ENCODE measurements at places on chromosomes 6 and 20.
A peak's percentile ranks its signal among the peaks of the same experiment; 100 is the strongest.

DNA sequence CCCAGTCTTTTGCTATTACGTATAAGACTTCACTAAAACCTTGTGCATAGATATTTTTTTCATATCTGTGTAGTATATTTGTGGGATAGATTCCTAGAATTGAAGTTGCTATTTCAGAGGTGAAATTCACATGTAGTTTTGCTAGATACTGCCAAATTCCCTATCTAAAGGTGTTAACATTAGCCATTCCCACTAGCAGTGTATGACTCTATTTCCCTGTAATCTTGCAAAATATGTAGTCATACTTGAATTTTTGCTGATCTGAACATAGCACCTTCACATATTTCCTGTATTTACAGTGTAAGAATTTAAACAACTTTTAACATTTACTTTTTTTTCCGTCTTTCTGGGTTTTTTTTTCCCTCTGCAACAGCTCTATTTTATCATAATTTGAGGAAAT lies 24.9 kb downstream of the SENP6 start:
- no peak for DNase-seq

- DNase-seq = peak; percentile 86
Observed at GRCh38 chr6:31620586-31621319, at the start of gene PRRC2A. TSS of gene PRRC2A (plus strand) at chr6:31620715. CDS start at chr6:31622790, 2,075 bp downstream.

GRCh38 chr6:40352006-40352405 lies 235.2 kb downstream of the LRFN2 start:
- DNase-seq = no peak

GRCh38 chr6:22582417-22583205 lies 13.2 kb downstream of the HDGFL1 start:
- no peak for DNase-seq

- DNase-seq = no peak
Observed at GRCh38 chr6:14200047-14200446, 82.5 kb downstream of the CD83 start.

Data from left cardiac atrium (tissue), 4 donors.